ENCODE measurements at places on chromosomes 16 and 17. TPM values are rescaled to one million over a fixed set of nuclear protein-coding genes. Genes with fewer than 3 reads are reported as not detected.

CA5A gene
- total RNA-seq: not detected

HNF1B gene
- total RNA-seq: not detected

EPX gene
- not detected for total RNA-seq

SSTR5 gene
- total RNA-seq: not detected

CCDC200 gene
- not detected for total RNA-seq

RAB11FIP4 gene
- total RNA-seq: 10.6 TPM

WNT3 gene
- 1.1 TPM for total RNA-seq

ZNF646 gene
- total RNA-seq: 11.3 TPM

RABEP1 gene
- total RNA-seq: 37.5 TPM

HS3ST3A1 gene
- 2.4 TPM for total RNA-seq

CCT6B gene
- total RNA-seq: 0.72 TPM

SNN gene
- total RNA-seq: 32.6 TPM

PMFBP1 gene
- total RNA-seq: 1.3 TPM

HOXB1 gene
- not detected for total RNA-seq

MLX gene
- 32.0 TPM for total RNA-seq

DPEP2 gene
- not detected for total RNA-seq

FNDC8 gene
- total RNA-seq: not detected

PRSS21 gene
- 5.8 TPM for total RNA-seq

ITGA2B gene
- not detected for total RNA-seq

Data from tracheal epithelial cell (primary cell).